Stimulated activated naive CD4-positive, alpha-beta T cell (primary cell): ENCODE measurements at places on chromosomes 12 and 14.
A peak's percentile ranks its signal among the peaks of the same experiment; 100 is the strongest.

- DNase-seq, result no peak
Observed at GRCh38 chr12:100877776-100878175, 83.2 kb downstream of the ANO4 start.

DNA sequence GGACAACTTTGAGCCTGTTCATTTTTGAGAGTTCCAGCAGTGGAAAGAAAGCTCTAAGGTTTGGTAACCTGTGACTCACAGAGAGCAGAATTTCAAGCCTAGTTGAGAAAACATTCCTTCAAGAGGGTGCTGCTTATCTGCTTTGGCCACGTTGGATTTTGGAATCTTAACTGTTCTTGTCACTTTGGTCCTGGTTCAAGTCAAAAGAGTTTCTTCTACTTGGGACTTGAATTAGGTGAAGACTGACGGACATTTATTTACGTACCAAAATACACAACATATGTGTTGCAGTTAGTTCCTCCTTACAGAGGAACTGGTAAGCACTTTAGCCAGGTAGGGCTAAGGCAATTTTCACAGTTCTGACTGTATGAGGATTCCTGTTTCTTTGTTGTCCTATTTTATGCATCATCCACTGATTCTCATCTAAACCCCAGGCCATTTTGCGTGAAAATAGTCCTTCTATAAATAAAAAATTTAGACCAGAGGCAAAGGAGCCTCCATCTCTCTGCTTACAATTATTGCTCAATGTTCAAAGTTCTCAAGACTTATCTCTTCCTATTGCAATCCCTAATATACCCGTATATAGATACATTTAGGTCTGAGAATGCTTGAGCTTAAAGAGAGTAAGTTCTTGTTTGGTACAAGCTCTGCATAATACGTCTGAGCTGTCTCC lies 580.9 kb downstream of the DIO2 start:
- no peak for DNase-seq

- DNase-seq, result no peak
Observed at GRCh38 chr14:30389134-30389876, 169.7 kb upstream of the G2E3 start.

GRCh38 chr14:101120641-101121507 lies 217.4 kb upstream of the RTL1 start:
- peak; percentile 9 for DNase-seq

- DNase-seq, result no peak
Observed at GRCh38 chr14:79093531-79093930, 923.4 kb downstream of the NRXN3 start.

- DNase-seq, result no peak
Observed at GRCh38 chr14:93012951-93013719, 90.2 kb downstream of the CHGA start.

GRCh38 chr14:75340921-75341320 lies 62.3 kb downstream of the FOS start:
- DNase-seq, result no peak

GRCh38 chr12:11133816-11134215 lies 628 bp downstream of the TAS2R30 start:
- DNase-seq, result no peak

GRCh38 chr12:98344046-98344930 lies 171.1 kb upstream of the TMPO start:
- no peak for DNase-seq

DNA sequence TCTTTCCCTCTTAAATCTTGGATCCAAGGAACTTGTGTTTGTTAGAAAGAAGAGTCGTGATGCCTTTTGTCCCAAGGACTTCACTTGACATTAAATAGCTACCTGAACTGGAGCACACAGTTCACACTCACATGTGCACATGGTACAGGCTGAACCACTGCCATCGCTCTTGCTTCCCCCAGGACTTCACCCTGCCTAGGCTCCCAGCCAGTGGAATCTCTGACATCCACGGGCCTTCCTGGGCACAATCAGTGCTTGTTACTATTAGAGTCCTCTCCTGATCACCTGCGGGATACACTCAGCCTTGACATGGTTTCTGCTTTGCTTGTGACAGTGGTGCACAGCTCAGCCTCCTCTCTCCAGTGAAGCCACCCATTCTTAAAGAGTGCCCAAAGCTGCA lies 49.1 kb upstream of the KCNA5 start:
- DNase-seq, result no peak

GRCh38 chr12:32115404-32116104 lies 8.9 kb downstream of the BICD1 start:
- no peak for DNase-seq

DNA sequence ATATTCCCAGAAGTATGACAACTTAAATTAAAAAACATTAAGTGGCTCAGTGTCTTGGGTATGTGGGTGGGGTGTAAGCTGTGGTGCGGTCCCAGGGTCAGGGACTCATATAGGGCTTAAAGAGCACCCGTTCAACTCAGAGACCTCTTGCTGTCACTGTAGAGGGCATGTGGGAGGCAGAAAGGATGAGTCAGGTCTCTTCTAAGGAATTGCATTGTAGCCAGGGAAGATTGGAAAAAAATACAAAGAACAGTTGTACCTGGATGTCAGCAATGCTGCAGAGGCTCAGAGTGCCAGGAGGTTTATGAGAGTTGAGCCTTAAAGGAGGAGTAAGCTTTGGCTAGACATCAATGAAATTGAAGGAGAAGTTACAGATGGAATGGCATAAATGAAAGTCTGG lies 104.1 kb downstream of the MYRFL start:
- DNase-seq, result no peak

DNA sequence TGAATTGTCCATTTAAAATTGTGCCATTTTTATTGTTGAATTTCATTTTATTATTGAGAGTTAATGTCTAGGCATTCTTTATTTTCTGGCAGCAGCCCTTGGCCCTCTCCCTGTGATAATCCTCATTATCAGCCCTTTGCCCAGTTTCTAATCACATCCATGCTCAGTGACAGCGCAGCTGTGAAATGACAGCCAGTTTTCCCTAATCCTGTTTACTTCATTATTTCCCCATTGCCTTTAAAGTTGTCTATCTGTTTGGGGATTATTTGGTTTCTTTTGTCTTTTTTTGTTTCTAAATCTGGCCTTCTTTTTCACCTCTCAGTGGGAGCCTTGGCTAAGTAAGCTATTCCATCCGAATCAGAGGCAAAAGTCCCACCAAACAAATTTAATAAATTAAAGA lies 476.9 kb downstream of the SLC6A15 start:
- no peak for DNase-seq

DNA sequence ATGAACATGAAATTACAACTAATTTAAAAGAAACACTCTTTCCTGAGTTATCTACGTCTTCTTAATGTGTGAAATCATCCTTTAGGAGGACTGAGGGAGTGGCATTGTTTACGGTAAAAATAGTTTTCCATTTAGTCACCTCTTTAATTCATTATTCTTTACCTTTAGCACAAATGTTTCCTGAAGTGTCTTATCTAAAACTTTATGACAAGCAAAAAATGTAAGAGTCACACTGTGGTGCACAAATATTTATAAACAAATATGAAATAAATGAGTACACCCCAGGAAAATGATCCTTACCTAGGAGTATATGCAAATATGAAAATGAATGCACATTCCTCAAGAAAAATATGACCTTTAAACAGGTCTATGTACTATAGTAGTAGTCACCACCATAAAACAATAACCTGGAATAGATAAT lies 104.6 kb downstream of the PTPRR start:
- DNase-seq, result no peak

DNA sequence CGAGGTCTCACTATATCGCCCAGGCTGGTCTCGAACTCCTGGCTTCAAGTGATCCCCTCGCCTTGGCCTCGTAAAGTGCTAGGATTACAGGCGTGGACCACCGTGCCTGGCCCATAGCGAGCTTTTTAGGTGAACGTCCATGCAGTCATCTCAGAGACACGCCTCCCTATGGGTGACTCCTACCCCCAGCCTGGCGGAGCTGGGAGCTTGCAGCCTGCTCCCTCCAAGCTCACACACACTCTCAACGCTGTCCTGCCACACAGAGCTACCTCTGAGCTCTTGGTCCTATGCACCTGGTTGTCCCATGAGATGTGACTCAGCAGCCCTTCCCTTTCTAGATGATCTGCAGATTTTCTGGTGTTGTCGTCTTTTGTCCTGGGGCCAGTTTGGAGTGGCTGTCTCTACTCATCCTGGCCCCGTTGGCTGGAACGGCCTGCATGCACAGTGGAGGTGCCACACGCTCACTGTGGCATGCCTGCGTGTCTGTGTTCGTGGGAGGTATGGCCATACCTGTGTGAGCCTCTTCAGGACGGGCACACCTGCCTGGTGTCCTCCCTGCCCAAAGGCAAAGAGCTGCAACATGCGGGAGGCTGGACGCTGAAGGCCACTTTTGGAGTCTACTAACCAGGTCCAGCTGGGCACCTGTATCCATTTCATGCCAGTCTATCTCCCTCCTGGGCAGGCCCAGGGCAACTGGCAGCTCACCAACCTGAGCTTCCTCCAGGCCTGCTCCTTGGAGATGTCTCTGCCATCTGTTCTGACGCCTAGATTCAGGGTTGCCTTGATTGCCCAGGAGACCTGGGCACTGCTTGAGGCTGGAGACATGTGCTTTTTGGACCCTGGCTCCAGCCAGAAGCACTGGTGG lies 18.1 kb downstream of the CABP1 start:
- DNase-seq, result no peak

- no peak for DNase-seq
Observed at GRCh38 chr12:90028635-90029051, 320.0 kb upstream of the ATP2B1 start.

GRCh38 chr14:90523961-90524875 lies 127.4 kb downstream of the CALM1 start:
- no peak for DNase-seq

DNA sequence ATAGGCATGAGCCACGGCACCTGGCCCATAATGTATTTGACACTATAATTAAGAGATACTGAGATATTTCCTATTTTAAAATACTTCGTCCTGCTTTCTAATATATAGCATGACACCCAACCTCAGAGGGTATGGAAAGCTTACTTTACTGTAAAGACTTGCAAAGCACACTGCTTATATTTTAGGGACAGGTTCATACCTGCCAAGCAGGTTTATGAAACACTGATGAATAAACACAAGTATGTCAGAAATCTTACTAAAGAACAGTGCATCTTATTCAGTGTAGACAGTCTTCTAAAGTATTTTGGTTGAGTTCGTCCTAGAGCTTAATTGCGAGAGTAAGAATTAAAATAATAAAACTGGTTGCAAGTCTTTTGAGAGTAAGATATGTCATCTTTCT lies 65.4 kb downstream of the PPFIBP1 start:
- no peak for DNase-seq

DNA sequence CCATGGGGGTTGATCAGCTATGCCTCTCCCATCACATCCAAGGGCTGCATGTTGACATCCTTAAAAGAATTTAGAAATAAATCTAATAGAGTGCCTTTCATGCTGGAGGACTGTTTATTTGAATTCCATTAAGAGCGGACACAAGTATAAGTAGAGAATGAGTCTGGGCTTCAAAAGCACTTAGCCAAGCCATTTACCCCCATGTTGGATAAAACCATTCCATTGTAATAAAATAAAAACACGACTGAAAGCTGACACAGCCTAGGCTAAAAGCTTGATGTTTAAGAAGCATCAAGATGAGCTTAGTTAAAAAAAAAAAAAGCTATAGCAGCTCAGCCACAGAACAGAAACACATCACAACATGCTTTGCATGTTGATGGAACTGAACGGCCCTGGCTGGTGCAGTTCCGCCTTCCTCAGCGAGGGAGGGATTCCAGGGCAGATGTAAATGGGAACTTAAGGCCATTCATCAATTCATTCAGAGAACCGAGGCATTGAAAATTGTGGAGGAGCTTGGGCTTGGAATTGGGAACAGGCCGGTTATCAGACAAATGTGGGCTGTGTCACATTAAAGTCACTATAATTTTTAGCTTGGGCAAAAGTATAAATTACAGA lies 41.2 kb downstream of the TMEM132D start:
- no peak for DNase-seq

DNA sequence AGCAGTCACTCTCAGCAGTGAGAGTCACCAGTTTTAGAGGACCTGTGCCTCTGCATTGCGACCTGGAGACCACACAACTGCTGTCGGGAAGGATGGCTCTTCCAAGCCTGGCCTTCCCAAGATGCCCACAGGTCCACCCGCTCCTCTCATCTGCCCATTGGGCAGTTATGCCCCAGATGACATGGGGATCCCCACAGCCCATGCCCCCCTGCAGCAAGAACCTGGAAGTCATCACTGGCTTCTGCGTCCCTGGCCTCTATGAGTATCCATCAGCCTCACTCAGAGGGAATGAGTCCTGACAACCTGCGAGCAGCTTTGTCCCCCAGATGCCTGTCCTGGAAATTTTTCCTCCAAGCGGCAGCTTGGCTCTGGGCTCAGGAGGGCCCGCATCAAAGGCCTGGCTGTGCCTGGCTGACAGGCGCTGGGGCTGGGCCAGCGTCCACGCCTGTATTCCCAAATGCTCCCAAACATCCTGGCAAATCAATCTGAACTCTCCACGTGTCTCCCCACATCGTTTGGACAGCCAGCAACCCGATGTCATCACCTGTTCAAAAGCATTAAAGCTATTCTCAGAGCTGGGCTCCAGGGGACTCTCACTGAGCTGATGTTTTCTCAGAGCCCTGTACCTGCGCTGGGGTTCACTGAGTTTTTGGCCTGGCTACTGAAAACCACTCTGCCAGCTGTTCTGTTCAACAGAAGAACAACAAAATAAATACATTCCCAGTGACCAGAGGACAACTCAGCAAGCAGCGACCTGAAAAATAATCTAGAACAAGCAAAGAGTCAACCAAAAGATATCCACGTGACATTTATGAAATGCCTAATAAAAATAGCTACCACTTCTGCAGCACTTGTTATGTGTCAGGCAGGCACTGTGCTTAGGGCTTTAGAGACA lies 57.8 kb downstream of the CLMN start:
- DNase-seq, result no peak

GRCh38 chr12:27534060-27534764 lies 10.2 kb downstream of the PPFIBP1 start:
- DNase-seq, result peak; percentile 53

GRCh38 chr14:59337141-59337611 lies 128.0 kb downstream of the GPR135 start:
- no peak for DNase-seq

DNA sequence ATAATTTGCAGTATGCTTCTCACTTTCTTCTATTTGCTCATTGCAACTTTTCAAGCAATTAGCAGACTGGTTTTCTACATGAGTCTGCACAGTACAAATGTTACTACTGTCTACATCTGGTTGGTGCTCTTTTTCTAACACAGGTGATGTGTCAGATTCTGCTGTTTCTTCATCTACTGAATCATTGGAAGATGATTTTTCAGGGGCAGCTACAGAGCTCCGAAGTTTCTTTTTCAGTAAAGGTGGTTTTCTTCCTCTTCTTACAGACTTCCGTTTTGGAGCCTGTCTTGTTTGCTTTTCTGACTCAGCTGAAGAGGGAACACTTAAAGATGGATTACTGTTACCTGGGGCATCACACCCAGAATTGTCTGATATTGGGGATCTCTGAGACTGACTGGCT lies 62.1 kb downstream of the SCAF11 start:
- no peak for DNase-seq

- peak; percentile 31 for DNase-seq
Observed at GRCh38 chr12:57430112-57430930, 522 bp downstream of the R3HDM2 start.

- no peak for DNase-seq
Observed at GRCh38 chr14:27929797-27930347, 836.7 kb upstream of the FOXG1 start.

- no peak for DNase-seq
Observed at GRCh38 chr12:127664901-127665300, 602.1 kb upstream of the TMEM132C start.
